ENCODE measurements at places on chromosomes 6 and 20.

DNA sequence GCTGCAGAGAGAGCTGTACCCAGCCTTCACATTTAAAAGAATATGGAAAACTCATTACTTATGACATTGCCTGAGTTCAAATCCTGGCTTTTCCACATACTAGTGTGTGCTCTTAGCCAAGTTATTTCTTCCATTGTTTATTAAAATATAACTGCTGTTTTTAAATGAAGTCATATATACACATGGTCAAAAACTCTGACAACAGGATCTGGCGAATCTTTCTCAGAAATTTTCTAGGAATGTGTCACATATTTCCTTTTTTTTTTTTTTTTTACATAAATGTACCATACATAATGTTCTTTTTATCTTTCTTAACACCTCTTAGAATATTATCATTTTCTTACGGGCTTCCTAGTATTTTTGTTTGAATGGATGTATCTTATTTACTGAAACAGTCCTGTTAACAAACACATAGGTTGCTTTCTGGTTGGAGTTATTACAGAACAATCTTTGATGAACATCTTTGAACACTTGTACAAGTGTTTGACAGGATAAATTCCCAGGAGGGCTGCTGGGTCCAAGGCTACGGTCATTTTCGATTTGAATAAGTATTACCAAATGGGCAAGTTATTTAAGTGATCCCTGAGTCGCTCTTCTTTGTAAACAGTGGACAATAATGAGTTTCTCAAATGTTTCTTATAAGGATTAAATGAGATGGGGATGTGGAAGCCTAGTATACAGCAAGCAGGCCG, 1.6 kb upstream of the SNX9 start:
- no peak for DNase-seq

DNA sequence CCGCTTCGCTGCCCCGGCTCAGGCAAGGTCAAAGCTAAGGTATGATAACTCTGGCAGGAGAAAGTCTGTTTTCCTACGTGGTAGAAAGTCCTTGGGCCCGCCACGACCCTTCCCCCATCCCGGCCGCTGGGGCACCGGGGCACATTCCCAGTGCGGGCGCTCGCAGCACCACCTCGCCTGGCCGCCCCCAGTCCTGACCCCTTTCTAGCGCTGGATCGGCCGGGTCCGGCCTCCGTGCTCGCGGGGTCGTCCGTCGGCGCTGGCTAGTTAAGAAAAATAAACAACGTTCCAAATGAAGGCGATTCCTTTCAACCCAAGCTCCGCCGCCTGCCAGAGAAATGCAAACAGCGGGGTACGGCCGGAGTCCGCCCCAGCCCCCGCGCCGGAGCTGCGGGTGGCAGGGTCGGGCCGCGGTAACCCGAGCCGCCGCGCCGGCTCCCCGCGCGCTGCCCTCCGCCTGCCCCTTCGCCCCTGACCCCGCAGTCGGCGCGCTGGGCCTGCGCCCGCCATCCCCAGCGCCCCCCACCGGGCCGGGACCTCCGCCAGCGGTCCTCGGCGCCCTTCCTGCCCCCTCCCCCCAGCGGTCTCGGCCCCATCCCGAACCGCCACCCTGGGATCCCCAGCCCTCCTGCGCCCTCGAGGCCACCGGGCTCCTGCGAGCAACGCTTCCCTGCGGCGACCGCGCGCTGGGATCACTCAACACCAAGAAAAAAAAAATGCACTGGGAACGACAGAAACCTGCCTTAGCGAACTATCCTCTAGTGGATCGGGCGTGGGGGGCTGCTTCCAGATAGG, 37.6 kb downstream of the NCR2 start:
- no peak for DNase-seq

DNA sequence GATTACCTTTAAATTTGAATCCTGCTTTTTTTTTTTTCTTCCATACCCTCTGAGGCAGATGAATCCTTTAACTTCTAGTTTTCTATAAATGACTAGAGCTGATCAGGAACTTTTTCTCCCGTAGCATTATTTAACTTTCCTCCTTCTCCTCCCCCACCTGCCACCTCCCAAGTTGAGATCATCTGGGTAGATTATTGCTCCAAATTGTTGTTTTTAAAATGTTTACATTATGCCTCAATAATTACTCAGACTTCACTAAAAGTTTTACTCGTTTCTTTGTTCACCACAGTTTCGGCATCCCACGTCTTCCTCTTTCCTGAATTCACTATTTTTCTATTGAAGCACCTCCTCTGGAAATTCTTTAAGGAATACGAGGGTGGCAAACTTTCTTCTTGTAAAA, 16.6 kb upstream of the SCUBE3 start:
- DNase-seq, result no peak

GRCh38 chr6:10170816-10171215, 244.1 kb downstream of the TFAP2A start:
- DNase-seq, result no peak

DNA sequence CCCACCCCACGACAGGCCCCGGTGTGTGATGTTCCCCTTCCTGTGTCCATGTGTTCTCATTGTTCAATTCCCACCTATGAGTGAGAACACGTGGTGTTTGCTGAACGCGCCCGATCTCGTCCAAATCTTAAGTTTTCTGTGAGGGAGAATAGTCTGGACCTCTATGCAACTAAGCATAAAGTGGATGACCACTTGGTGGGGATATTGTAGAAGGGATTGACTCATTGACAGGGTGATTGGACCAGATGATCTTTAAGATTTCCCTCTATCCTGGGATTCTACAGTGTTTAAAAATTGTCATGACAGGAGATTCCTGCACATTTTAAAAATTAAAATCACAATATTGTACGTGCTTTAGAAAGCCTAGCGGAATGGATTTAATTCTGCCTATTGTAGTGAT, 141.3 kb downstream of the TRMT11 start:
- no peak for DNase-seq

- no peak for DNase-seq
Observed at GRCh38 chr6:108222504-108222903, 38.3 kb downstream of the SNX3 start.

DNA sequence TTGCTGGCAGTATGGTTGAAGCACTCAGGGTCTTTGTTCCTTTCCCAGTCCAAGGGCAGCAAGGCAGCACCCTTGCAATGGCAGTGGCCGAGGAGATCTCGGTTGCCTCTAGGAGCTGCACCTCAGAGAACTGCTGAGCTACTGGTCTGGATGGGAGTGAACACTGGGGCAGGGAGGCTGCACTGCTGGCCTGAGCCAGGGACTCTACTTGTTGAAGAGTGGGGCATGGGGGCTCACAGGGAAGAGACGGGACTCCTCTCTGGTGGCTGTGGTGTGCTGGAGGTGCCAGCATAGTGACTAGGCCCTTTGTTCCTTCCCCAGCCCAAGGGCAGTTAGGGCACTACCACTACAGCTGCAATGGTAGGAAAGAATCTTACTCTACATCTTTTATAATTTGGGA, 203.0 kb downstream of the ZDHHC14 start:
- DNase-seq, result no peak

DNA sequence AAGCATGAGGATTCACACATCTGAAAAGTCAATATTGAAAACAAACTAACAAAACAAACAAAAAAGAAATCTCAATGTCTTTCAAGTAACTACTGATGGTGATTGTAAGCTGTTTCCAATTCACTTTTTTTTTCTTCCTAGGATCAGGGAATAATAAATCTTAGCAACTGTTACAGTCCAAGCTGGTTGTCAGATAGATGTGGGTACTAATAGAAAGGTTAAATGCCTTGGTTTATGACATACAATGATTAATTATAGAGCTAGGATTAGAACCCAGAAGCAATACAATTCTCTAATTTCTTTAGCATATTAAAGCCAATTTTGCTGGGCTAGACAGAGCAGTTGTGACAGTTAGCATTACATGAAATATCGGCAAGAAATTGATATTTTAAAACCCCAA, 1301.6 kb downstream of the EPHA7 start:
- no peak for DNase-seq

GRCh38 chr6:12245763-12246718, 44.1 kb upstream of the EDN1 start:
- DNase-seq, result no peak

Measured in activated T-cell treated with anti-CD3 and anti-CD28 coated beads for 4 hours (primary cell).